ENCODE measurements at places on chromosomes 1 and 21. TPM values are rescaled to one million over a fixed set of nuclear protein-coding genes. Genes with fewer than 3 reads are reported as not detected.

CFAP74 gene
- 0.49 TPM for total RNA-seq

TAS1R1 gene
- 0.59 TPM for total RNA-seq

AQP10 gene
- total RNA-seq, result 0.20 TPM

SPRR2F gene
- total RNA-seq, result not detected

CATSPERE gene
- 1.9 TPM for total RNA-seq

DNA sequence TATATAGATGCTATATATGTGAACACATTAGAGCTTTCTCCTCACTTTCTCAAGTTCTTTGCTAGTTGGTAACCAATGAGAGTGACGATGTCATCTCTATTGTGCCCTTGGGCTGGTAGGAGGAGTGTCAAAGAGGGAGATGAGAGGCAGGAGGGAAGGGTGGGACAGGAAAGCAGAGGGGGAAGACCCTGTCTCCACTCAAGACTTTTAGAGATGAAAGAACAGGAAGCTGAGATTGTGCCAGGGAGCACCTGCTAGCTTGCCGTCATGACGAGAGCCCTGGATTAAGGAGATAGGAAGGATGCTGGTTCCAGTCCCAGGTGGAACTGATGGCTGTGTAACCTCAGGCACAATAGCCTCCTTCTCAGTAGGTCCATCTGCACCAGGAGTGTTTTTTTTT, 16.7 kb downstream of the CNR2 start:
- DNase-seq, result no peak

- DNase-seq, result no peak
These were observed 151.3 kb downstream of the CLIC6 start for GRCh38 chr21:34820051-34820450.

DNA sequence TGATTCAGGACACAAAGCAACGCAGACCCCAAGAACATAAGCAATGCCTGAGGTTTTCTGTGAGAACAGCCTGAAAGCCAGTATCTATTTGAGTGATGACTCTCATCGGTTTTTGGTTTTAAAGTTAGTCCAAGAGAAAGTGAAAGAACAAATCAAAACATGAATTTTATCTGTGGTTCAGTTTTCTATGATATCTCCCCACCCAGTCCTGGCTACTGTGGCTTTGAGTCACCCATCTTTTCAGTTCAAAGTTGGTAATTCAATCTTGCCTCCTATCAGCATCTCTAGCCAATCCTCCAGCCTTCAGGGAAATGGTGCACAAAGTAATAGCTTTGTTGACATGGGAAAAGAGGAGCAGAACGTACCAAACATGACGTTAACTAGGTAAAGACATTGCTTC, 40.5 kb upstream of the KRTAP19-8 start:
- DNase-seq, result no peak

GRCh38 chr1:241473026-241473425, 46.5 kb downstream of the FH start:
- DNase-seq, result no peak

DNA sequence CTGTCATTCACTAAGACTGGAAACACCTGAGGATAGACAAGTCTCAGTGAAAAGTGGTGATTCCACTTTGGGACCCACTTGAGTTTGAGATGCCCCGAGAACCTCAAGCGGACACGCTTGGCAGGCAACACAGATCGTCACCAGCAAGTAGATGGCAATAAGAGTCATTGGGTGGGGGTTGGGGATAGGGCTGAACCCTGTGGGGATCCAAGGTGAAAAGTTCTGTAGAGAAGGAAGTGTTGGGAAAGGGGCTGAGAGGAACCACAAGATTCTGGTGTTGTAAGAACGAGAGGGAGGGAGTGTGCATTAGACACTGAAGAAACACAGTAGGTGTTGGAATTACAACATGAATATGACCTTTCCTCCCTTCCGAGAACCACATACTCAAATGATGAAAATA, 45.4 kb upstream of the TDRD10 start:
- DNase-seq, result no peak

DNA sequence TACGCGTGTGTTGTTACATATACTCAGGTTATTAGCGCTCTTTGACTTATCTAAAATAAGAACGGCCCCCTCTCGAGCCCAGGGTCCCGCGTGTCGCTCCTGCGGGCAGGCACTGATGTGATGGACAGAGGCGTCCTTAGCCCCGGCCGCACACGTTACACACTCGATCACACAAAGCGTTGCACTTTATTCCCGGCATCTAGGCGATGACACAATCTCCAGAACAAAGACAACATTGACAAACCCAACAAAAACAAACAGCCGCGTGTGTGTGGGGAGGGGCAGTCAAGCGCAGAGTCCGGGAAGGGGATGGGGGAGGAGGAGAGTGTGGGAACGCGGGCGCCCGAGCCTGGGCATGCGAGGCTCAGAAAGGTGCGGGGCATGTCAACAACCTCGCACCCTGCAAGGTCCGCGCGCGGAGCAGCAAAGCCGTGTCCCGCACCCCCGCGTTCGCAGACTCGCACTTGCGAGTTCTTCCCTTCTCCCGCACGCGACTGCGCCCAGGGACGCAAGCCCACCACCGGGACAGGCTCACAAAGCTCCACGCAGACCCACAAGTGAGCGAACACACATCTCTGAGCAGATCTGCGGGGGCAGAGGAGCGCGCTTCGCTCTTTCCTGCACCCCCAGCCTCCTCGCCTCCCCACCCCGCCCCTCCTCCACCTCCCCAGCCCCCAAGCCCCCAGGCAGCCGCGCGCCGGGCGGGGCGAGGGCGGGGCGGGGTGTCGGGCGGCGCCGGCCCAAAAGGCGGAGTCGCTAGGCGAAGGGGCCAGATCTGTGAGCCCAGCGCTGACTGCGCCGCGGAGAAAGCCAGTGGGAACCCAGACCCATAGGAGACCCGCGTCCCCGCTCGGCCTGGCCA, at the start of gene EFNA1:
EFNA1 (plus strand) TSS at position 772 of the 862 bp plus-strand sequence. CDS start 102 bp downstream, outside the sequence.
- peak; percentile 61 for DNase-seq

- no peak for DNase-seq
These were observed 89.4 kb upstream of the JAK1 start for GRCh38 chr1:65055747-65056146.

GRCh38 chr1:180643693-180644092, 11.9 kb downstream of the XPR1 start:
- no peak for DNase-seq

DNA sequence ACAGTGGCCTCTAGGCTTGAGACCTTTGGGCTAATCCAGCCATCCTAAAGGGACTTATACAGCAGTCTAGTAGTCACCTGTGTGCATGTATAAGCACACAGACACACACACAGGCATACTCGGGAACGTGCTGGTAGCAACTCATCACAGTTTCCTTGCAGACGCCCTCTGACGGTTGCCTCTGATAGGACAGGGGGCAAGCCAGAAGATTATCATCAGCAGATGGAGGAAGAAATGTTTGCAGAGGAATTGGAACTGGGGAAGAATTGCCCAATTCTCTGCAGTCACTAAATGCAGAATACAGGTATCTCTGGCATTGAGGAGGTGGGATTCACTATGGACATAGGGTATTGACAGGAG, 222.2 kb downstream of the C1orf94 start:
- no peak for DNase-seq

GRCh38 chr1:39021426-39021825, 4.7 kb upstream of the NDUFS5 start:
- no peak for DNase-seq

DNA sequence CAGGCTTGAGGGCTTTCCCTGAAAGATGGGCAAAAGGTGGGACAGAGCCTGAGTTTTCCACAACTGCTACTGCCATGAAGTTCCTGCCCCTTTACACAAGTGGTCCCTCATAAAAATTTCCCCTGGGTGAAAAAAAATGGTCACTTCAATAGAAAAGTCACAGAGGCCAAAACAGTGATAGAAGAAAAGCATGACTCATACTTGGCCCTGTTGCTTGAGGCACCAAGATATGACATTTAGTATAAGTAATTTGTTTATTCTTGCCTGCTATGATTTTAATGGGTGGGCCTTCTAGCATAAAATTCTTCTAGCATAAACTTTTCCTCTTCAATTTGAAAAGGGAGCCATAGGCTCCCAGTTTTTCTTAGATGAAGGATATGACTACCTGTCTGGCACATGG, 280.2 kb downstream of the DPYD start:
- DNase-seq, result no peak

GRCh38 chr1:47865881-47866535, 131.2 kb downstream of the TRABD2B start:
- DNase-seq, result no peak

DNA sequence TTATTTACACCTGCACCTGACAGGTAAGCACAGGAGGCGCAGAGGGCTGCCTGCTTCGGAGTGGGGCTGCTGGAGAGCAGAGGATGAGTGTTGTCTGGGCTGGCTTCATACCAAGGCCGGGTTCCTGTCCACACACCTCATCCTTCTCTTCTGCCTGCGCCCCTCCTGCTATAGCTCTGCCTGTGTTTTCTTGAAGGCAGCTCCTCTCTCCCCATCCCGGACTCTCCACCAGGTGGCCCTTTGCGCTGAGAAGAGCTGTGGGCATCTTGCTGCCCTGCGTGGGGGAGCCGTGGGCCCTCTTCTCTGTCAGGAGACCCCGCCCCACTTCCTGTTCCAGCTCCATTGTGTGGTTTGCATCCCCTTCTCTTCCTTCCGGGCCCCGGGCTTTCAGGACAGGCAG, 35.0 kb downstream of the ARHGEF10L start:
- no peak for DNase-seq

DNA sequence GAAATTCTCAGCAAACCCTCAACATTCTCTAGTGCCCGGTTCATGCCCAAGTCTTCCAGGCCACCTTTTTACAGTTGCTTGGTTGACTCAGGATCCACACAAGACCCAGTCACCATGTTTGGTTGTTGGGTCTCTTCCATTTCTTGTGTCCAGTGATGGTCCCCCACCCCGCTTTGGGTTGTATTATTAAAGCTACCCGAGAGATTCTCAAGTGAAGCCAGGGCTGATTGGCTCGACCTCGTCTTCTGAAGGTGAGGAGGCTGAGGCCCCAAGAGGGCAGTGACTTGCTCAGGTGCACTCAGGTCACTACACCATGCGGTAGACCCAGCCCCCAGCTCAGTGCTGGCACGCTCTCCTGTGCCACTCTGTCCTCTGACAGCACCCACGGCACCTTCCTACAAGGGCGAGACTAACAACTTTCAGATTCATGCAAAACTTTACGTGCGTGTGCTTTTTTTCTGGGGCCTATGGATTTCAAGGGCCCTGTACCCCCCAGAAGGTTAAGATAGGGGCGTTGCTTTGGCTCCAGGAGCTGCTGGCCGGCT, 50.3 kb downstream of the CAPN9 start:
- no peak for DNase-seq
